ENCODE measurements at places on chromosomes 6 and 20.

GRCh38 chr6:128438393-128438792 lies 82.0 kb downstream of the PTPRK start:
- peak; percentile 34 for DNase-seq

GRCh38 chr20:48770700-48771442 lies 56.9 kb downstream of the PREX1 start:
- DNase-seq: no peak

GRCh38 chr20:39291301-39291700 lies 329.2 kb downstream of the DHX35 start:
- DNase-seq: no peak

GRCh38 chr6:158332237-158332636 lies 20.0 kb downstream of the TULP4 start:
- no peak for DNase-seq

GRCh38 chr6:30816791-30817739 lies 67.3 kb upstream of the DDR1 start:
- DNase-seq: no peak
